Stimulated activated CD4-positive, alpha-beta T cell treated with anti-CD3 and anti-CD28 coated beads, TNF-alpha, amount 100 ng/mL, for 1 hour (primary cell): ENCODE measurements at places on chromosomes 16 and 17.

DNA sequence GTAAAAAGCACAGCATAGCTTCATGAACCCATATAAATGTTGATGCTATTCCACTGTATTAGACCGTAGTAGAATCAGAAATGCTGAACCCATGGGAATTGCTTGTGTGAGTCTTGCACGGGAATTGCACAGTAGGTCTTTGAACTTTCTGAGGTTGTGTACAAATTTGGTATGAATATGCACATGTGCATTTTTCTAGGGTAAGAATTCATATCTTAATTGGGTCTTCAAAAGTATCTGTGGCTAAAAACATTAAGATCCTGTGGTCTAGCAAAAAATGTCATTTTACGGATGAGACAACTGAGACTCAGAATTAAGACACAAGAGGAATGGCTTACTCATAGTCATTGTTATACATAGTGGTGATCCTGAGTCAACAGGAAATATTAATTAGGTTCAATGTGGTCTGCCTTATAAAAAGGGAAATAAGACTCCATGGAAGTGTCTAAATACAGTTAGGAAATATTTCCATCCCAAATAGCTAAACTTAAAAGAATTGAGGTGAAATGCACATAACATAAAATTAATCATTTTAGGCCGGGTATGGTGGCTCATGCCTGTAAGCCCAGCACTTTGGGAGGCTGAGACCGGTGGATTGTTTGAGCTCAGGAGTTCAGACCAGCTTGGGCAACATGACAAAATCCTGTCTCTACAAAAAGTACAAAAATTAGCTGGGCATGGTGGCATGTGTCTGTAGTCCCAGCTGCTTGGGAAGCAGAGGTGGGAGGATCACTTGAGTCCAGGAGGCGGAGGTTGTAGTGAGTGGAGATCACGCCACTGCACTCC lies 22.8 kb downstream of the TAOK1 start:
- DNase-seq, result no peak

- no peak for DNase-seq
Measured at GRCh38 chr16:84629580-84629979, 11.7 kb upstream of the COTL1 start.

DNA sequence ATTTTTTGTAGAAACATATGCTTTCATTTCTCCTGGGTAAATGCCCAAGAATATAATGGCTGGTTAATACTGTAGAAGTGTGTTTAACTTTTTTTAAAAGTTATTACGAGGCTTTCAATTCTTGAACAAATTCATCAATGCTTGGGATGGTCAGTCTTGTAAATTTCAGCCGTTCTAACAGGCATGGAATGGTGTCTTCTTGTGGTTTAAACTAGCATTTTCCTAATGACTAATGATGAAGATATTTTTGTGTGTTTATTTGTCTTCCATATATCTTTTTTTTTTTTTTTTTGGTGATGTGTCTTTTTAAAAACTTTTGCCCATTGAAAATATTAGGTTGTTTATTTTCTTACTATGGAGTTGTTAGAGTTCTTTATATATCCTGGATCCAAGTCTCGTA lies 67.1 kb downstream of the MGAT5B start:
- DNase-seq, result no peak

DNA sequence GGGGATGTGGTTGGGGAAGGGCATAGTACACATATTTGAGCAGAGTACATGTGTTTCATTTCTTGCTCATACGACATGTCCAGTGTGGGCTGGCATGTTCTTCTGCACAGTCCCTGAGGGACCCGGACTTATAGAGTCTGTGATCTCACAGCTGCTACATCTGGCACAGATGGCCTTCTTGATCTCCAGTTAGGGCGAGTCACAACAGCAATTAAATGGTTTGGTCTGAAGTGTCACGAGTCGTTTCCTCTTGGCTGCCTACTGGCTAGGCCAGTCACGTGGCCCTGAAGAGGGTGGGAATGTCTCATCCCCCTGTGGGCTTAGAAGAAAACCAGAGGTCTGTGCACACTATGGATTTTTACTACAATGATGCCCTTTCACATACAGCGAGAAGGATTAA lies 443.6 kb downstream of the WWOX start:
- no peak for DNase-seq

- DNase-seq, result no peak
Measured at GRCh38 chr17:44203731-44204440, 4.2 kb upstream of the ATXN7L3 start.

- DNase-seq, result no peak
Measured at GRCh38 chr17:28967221-28968135, 16.2 kb upstream of the PHF12 start.

GRCh38 chr17:38875477-38876075 lies 5.7 kb downstream of the LASP1 start:
- no peak for DNase-seq
